ENCODE measurements at places on chromosomes 12 and 14.

GRCh38 chr12:88572781-88573549 is 7.3 kb downstream of the KITLG start:
- no peak for DNase-seq

DNA sequence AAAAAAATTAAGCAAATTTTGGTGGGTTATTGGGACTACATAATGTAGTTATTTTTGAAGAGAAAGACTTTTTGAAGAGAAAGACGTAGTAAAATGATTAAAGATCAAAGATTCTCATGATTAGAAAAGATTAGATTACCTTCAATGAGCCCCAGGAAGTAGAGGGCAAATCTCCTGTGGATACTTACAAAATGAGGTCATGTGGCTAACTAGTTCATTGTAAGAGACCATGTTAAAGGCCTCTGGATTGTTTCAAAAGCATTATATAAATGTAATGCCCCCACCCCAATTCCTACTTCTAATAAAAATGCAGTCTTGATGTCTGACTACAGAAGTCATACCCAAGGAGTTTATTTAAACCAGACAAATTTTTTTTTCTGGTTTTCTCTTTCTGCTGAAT is 93.3 kb downstream of the ERGIC2 start:
- no peak for DNase-seq

GRCh38 chr14:84273181-84273580 is 1256.8 kb upstream of the FLRT2 start:
- DNase-seq = no peak

GRCh38 chr14:87898301-87898700 is 94.7 kb downstream of the GALC start:
- DNase-seq = no peak

DNA sequence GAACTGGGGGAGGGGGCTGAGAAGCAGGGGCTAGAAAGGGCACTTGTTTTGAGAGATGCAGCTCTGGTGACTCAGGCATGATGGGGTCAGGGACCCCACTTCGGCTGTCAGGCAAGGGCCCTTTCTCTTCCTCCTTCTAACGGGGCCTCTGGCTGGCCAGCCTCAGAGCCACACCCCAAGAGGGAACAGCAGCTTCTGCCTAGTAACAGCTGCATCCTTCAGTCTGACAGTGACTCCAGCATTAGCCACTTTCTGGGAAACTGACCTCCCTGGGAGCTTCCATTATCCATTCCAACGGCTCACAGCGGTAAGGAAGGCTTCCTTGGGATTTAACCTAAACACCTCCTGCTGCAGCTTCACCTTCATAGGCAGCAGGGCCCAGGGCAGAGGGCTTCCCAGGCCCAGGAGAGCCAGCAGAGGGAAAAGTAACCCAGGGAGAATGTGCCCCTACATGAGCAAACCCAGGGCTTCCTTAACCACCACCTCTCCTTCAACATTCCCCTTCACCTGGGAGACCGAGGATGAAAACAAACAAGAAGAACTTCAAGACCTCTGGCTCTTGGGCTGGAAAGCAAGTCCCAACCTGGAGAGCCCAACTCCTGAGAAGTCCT is 2.7 kb downstream of the NCKAP5L start:
- DNase-seq = no peak

DNA sequence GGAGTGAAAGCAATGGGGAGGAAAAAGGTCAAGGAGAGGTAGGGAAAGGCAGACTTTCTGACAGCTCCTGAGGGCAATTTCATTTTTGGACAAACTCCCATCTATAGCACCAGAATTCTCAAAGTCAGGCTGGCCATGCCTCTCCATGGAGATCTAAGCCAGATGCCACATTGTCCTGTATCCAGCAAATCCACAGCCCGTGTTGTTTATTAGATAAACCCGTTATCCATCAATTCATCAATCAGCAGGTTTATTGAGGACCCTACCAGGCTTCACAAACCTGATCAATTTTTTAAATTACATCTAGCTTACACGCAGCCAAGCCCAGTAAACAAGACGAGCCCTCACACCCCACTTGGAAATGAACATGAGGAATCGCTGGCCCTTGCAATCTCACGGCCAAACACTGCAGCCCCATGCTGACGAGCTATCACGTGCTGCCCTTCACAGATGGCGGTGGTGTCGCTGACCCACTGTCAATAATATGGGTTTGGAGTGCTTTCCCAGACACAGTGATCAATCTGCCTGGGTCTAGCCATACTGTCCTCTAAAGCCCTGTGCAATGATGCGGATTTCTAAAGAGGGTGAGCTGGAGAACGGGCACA is 332.9 kb downstream of the DPF3 start:
- DNase-seq = no peak

DNA sequence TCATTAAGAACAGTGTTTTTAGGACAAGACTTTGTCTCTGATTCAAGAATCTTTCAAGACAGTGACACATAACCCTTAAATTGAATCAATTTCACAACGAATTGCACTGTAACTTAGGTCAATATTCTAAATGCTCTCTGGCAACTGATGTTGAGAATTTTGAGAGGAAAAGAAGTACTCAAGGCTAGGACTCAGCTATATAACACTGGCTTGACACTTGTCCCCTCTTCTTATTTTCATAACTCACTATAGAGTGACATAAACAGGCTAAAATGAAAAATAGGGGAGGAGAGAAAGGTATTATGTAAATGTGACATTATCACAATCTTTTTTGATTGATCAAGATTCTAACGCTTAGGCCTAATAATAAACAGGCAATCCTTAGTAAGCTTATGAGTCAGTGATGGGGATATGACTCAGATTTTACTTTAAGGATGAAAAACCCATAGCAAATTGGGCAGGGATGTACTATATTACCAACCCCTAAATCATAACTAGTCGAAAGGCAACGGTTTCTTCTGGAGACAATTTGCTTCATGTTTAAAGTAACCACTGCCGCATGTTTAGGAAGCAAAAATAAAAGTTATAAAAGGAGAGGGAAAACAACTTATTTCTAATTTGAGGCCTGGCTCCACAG is 10.9 kb downstream of the BTG1 start:
- no peak for DNase-seq

Data from DMS153 (cell line).